ENCODE measurements at places on chromosomes 7 and 10.

GRCh38 chr7:935164-935873 is 19.2 kb downstream of the ADAP1 start:
- no peak for DNase-seq

GRCh38 chr7:23129036-23129435 is 23.5 kb downstream of the KLHL7 start:
- DNase-seq, result no peak

- DNase-seq, result no peak
Observed at GRCh38 chr10:12479924-12480323, 130.6 kb downstream of the CAMK1D start.

- no peak for DNase-seq
Observed at GRCh38 chr10:6802759-6803426, 222.8 kb upstream of the PRKCQ start.

GRCh38 chr10:20855398-20856038 is 41.6 kb downstream of the NEBL start:
- peak; percentile 35 for DNase-seq

DNA sequence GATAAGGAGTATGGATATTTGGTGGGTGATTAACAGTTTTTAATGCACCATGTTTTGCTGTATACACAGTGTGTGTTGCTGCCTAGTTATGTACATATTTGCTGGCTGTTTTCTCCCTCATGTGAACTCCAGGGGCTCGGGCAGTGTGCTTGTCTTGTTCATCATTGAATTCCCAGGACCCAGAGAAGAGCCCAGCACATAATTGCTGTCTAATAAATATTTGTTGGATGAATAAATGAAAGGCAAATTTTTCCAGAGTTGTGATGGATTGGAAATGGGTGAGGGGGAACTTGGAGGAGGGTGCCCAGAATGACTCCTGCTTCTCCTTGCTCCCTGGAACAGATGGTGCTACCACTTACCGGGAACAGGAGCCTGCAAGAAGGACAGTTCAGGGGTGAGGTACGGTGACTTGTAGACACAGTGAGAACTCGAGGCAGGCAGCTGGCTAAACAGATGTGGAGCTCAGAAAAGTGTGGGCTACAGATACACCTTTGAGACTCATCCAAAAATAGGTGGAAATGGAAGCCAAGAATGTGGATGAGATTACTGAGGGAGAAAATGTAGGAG is 586.8 kb upstream of the MGMT start:
- no peak for DNase-seq

- no peak for DNase-seq
Observed at GRCh38 chr7:12111422-12112405, 99.4 kb upstream of the TMEM106B start.

DNA sequence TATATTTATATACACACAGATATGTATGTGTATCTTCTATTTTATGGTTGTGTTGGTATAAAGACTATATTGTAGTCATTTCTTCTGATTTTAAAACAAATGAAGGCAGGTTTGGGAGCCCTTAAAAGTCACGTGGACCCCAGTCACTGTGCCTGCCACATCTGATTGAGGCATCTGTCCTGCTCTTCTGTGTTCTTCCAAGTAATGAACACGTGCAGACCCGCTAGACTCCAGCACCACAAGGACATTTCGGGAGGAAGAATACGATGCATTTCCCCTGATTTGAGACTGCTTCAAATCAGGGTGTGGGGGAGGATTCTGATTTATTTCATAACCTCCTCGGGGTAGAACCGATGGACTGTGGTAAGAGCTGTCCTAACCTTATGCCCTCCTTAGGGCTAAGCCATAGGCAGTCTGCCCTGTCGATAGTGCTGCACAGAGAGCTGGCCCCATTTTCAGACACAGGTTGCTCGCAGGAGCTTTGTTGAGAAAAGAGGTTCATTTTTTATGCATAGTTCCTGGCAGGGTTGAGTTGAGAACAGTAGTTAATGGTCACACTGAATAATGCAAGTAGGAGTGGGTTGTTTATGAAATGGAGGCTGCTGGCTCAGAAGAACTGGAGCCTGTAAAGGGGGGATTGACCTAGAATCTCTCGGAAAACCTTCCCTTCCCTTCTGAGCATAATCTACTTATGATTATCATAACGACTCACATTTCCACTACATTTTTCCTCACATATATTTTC is 55.0 kb upstream of the C10orf120 start:
- no peak for DNase-seq

DNA sequence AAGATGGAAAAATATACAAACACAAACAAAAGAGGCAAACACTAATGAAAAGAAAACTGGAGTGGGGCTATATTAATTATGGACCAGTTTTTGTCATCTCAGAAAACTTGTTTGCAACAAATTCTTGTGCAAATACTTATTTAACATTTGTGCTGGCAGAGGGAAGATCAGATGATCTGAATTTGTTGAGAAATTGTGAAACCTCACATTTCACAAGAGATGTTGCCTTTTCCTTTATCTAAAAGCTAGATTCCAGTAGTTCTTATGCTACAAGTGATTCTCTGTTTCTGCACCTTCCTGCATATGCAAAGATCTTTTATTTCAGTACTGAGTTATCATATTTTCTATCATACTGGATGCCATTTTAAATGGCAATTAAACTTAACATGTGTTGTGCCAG is 320.7 kb downstream of the SUGCT start:
- peak; percentile 38 for DNase-seq

DNA sequence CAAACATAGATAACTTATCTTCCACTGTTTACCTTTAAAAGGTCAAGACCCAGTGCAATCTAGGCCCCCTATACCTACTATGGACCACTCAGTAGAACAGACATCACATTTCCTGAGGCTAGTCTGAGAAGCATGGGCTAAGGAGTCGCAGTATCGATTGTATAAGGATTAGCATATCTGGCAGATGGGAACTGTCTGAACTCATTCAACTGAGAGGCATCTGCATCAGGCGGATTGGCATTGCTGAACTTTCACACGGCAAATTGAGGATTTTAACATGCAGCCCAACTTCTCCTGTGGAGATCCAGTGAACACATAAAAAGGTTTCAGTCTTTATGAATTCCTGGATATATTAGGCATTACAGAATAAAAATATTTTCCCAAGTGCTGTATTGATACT is 89.1 kb upstream of the LRGUK start:
- DNase-seq, result no peak

- DNase-seq, result peak; percentile 97
Observed at GRCh38 chr7:20220921-20221547, 3.9 kb upstream of the MACC1 start.

- DNase-seq, result no peak
Observed at GRCh38 chr7:44221231-44221791, 20.5 kb downstream of the YKT6 start.

- DNase-seq, result no peak
Observed at GRCh38 chr10:126101736-126102135, 205.4 kb downstream of the FANK1 start.

- DNase-seq, result no peak
Observed at GRCh38 chr7:27171325-27171636, 2.8 kb downstream of the HOXA10 start.

- DNase-seq, result peak; percentile 88
Observed at GRCh38 chr10:98414932-98415730, at the start of gene PYROXD2. Gene PYROXD2 (minus strand): TSS chr10:98415182. CDS start chr10:98415135, 47 bp downstream.

DNA sequence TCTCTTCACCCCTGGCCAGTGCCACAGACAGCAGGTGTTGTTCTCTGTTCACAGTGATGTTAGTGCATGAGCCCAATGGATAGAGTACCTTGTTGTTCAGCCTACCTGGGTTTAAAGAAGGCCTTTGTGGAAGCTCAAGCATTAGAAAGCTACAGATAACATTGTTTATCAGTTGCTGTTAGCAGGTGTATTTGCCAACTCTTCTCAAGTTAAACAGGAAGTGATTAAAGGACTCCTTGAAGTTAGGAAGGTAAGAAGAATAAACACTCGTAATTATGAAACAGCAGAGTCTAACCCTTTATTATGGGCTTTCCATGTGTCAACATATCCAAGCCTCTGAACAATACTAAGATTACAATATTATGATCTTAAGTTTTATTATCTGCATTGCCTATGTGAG is 25.9 kb downstream of the RGR start:
- DNase-seq, result no peak

GRCh38 chr7:140714331-140715040 is 18.0 kb downstream of the NDUFB2 start:
- no peak for DNase-seq

GRCh38 chr7:155680124-155680523 is 35.7 kb downstream of the RBM33 start:
- no peak for DNase-seq

- peak; percentile 92 for DNase-seq
Observed at GRCh38 chr7:33933611-33934281, 28.4 kb downstream of the BMPER start.

- no peak for DNase-seq
Observed at GRCh38 chr7:142894985-142895593, 9.5 kb upstream of the TRPV6 start.

GRCh38 chr10:98299341-98299740 is 31.3 kb upstream of the LOXL4 start:
- DNase-seq, result peak; percentile 37

DNA sequence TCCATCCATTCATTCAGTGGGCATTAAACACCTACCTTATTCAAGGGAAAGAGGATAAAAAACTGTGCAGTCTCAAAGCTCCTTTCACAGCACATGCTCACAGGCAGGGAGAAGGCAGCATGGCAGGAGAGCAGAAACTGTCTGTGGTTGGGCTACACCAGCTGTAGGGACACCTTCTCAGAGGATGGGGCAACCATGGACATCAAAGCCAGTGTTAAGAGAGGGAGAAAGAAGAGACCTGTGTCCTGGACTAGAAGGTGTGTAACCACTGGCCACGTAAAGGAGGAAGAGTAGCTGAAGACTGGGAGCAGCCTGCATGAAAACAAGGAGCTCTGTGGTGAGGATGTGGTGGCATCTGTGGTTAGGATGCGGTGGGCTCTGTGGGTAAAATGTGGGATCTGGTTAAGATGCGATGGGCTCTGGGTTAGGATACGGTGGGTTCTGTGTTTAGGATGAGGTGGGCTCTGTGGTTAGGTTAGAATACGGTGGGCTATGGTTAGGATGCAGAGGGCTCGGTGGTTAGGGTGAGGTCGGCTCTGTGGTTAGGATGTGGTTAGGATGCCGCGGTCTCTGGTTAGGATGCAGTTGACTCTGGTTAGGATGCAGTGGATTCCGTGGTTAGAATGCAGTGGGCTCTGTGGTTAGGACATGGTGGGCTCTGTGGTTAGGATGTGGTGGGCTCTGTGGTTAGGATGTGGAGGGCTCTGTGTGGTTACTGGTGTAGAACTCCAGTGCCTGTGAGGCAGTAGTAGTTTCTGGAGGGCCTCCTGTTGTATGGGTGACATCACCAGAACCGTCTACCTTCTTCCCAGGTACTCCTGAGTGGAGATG is 197.6 kb downstream of the WDR37 start:
- DNase-seq, result no peak

GRCh38 chr7:112484671-112485167 is 3.9 kb downstream of the LSMEM1 start:
- peak; percentile 93 for DNase-seq

- DNase-seq, result no peak
Observed at GRCh38 chr10:126955396-126955795, 50.2 kb downstream of the DOCK1 start.

DNA sequence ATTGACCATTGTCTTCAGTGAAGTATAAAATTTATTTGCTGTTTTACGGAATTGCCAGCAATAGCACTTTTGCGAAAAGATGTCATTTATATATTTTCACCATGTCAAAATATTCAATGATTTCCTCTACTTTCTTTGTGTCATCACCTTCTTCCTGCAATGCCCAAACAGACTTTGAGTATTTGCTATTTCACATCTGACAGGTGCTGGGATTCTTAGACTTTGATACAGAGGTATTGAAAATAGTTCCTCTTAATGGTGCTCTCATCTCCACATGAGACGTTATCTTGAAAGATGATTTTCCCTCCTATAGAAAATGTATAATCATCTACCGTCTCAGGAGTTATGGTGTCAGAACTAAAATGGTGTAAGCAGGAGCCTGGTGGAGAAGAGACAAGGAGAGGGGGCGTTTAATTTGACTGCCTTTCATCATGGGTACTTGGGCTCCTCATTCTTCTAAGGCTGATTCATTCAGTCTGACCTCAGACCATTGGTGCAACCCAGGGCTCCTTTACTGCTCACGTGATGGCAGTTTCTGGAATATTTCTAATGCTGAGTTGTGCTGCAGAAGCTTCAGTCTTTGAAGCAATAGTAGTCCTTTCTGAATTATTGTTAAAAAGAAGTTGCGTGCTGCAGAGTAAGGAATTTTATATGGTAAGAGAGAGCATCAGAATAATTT is 404.6 kb downstream of the PHTF2 start:
- DNase-seq, result peak; percentile 18

GRCh38 chr10:124614003-124614659 is 130.0 kb downstream of the FAM53B start:
- DNase-seq, result no peak

DNA sequence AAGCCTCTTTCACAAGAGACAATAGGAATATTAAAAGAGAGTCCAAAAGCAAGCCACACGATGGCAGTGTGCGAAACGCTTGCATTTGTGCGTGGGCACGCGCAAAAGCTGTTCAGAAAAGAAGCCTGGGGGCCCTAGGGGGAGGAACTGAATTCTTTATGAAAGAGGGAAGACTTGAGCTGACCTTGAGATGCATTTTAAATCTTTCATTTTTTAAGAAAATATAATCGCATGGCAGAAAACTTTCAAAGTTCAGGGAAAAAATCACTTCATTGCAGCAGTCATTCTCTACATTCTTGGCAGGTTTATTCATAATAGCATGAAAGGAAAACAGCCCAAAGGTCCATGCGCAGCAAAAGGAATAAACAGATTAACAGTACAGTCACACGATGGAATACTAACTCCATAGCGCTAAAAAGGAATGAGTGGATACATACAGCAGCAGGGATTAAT is 206.5 kb upstream of the PRKCQ start:
- peak; percentile 79 for DNase-seq

DNA sequence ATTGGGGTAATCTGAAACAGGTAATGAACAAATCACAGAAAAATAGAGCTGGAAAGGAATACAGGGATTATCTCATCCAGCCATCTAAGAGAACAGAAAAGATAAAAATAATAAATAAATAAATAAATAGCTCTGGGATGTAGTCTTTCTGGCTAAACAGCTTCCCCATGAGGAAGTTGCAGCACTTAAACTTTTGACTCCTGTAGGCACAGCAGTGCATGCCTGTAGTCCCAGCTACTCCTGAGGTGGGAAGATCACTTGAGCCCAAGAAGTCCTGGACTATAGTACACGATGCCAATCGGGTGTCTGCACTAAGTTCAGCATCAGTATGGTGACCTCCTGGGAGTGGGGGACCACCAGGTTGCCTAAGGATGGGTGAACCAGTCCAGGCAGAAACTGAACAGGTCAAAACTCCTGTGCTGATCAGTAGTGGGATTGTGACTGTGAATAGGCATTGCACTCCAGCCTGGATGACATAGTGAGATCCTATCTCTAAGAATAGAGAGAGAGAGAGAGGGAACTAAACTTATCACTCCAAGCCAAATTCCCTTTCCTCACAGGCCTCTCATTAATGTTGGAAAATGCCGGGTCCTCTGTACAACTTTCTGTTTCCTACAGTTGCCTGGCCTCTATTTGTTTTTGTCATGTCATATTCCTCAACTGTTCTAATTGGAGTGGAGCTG is 61.7 kb upstream of the CDK13 start:
- DNase-seq, result no peak

All from IMR-90 (cell line).